GM12865 (cell line): ENCODE measurements at places on chromosomes 16 and 17.

DNA sequence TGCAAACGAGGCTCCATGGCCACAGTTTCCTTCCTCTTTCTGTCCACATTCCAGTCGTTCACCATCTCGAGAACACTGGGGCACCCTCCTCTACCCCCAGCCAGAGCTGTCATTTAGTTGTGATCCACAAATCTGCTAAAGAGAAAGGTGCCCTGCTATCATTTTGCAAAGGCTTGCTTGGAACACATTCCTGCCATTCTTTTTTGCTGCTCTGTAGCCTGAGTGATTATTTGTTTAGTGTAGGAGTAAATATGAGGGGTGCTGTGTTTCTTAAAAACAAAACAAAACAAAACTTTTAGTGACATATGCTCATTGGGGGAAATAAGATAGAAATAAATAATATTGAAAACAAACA is 166.7 kb downstream of the PRKCA start:
- no peak for DNase-seq

DNA sequence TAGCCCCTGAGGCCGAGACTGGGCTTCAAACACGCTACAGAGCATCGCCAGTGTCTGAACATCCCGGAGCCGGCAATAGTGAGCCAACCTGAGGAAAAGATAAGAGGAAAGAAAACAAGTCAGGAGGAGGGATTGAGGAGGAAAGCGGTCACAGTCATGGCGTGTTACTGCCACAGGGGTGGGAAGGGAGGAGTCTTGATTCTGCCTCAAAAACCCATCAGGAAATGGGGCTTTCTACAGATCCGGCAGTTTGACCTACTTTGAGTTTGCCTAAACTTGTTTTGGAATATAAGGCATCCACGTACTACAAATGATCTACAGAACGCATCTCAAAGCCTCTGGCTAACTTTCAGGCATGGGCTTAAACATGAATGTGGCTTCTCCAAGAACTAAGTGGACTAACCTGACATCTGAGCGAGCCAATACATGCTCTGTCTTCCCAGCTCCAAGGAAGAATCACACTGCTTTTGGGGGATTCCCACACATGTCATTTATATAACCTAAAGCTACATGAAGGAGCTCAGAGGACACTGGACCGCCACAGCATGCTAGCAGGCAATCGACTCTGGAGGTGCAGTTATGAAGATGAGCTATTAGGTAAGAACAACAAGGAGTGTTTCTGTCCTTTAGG is 96.6 kb downstream of the WDR59 start:
- DNase-seq, result no peak

DNA sequence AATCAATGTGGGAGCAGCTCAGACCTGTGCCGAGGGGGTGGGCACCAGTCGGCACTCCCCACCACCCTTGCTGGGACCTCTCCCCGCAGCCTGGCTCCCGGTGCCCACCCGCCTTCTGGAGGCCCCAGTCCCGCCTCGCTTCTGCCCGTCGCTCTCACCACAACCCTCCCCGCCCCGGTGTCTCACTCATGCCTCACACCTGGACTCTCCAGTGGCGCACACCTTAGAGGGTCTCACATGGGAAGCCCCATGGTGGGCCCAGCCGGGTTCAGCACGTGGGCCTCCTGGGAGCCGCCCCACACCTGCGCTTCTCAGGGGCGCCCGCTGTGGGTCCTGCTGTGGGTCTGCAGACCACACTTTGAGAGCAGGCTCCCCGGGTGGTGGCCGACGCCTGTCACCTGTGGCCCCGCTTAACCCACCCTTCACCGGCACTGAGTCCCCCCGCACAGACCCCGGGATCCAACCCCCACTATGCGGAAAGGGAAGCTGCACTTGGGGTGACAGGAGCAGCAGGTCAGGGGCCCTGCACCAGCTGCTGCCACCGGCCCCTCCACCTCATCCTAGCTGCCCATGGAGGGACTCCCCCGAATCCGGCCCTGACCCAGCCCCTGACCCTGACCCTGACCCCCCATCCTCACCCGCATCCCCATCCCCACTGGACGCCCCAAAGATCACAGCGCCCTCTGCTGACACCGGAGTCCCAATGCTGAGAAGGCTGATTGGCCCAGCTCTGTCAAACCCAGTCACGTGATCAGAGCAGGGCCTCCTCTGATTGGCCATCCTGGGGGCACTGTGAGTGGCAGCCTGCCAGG is 27.4 kb upstream of the SLC38A10 start:
- peak; percentile 54 for DNase-seq

GRCh38 chr16:22316411-22316811 is 19.2 kb downstream of the POLR3E start:
- no peak for DNase-seq

DNA sequence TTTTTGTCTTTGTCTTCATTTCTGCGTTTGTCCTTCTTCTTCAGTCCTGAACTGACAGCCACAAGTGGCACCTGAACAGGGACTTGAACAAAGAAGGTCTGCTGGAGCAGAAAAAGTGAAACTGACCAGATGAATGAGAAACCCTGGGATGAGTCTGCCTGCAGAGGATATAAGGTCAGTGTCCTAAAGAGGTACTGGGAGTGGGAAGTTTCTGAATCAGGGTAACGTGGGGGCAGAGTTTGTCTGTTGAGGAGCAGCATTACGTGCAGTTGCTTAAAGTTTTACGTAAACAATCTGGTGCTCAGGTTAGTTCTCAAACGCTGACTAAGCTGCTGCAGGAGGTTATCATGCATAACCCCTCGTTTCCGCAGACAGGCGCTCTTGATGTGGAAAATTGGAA is 2057.6 kb downstream of the TP53TG3F start:
- DNase-seq, result no peak

- no peak for DNase-seq
Observed at GRCh38 chr17:17088086-17088485, 45.8 kb downstream of the MPRIP start.

GRCh38 chr17:28547623-28548416 is 4.6 kb downstream of the UNC119 start:
- peak; percentile 91 for DNase-seq

DNA sequence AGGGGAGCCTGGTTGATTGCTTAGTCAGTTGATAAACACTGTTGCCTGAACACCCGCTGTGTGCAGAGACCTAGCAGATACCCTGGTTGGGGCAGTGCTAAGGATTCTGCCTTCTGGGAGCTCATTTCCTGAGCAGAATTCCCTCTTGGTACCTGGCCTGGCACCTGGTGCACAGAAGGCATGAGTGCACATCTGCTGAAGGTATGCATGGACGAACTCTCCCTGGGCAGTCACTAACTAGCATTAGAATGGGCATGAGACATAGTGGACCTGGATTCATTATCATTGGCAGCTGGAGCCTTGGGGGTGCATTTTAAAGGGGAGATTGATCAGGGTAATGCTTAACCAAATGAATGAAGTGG is 13.1 kb downstream of the ADCY7 start:
- no peak for DNase-seq

- DNase-seq, result no peak
Observed at GRCh38 chr16:48232493-48233040, 11.5 kb upstream of the LONP2 start.

DNA sequence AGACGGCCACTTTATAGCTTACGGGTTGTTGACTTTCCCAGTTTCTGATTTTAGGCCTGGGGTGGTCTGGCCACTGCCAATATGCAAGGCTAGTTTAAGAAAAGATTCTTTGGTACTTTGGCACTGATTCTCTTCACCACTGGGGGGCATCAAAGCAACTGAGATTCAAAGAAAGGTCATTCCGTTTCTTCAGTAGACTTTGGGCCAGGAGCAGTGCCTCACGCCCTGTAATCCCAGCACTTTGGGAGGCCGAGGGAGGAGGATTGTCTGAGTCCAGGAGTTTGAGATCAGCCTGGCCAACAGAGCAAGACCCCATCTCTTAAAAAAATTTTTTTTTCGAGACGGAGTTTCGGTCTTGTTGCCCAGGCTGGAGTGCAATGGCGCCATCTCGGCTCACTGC is 53.0 kb downstream of the RPA1 start:
- DNase-seq, result peak; percentile 55

DNA sequence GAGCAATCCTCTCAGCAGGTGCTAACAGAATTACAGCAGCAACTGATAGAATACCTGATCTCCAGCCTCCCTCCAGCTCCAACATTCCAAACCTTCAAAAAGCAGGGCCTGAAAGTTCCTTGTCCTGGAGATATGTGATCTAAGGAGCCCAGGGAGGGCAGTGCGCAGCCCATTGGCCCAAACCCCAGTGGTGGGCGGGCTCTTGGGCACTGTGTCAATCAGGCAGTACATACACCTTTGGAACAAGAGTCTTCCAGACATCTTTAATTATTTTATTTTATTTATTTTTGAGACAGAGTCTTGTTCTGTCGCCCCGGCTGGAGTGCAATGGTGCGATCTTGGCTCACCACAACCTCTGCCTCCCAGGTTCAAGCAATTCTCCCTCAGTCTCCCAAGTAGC is 24.2 kb downstream of the SLC12A3 start:
- no peak for DNase-seq

DNA sequence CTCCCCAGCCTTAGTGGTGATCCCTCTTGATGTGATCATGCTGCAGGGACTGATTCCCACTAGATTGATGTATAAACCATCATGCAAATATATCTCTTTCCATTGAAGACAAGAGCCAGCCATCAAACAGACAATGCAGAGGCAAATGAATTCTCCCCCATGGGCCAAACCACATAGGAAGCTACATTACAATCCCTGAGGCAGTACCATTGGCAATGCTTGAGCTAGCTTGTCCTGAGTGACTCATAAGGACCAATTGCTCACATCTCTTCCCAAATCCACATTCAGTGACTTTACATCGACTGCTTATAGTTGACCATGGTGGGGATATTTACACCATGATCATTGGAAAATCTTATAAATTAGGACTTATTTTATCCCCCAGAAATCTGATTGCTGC is 242.2 kb downstream of the SHISA9 start:
- DNase-seq, result no peak

DNA sequence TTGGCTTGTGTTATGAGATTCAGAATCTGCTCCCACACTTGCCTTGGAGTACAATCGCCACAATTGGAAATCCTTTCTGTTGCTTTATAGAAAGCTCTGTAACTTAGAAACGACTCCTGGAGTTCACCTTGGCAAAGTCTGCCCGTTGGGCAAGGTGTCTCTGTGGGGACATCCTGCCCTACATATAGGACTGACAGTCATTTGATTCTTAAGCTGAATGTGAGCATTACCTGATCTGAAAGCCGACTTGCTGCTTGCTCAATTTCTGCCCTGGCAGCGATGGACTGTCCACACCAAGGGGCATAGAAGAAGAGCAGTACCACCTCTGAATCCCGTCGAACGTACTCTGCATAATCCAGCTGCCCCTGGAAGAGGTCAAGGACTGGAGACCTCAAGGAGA is 6.9 kb downstream of the TXNDC11 start:
- no peak for DNase-seq

DNA sequence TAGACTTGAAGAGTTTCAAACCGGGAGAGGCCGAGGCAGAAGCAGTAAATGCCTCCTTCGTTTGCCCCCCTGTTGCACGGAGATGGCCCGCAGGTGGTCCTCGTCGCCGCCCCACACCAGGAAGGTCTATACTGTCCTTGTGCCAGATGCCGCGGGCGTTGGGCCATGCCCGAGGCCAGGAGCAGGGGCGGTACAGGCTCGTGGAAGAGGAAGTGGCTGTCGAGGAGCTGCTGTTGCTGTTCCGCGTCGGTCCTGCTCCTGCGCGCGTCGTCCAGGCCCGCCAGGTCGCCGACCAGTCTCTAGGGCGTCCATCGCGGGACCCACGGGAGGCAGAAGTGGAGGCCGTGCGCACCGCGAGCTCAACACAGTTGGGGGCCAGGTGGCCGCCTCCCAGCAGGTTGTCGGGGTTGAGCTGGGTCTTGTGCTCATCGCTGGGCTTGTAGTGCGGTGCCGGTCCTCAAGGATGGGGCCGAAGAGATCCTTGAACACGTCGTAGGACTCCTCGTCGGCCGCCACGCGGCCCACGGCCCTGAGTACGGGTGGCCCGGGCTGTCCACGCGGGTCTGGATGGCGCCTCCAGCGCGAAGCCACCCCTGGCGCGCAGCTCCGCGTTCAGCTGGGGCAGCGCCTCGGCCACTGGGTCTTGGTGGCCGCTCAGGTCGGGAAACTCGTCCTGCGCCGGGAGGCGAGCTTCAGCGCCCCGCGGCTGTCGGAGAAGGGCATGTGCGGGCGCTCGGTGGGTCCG is 13.1 kb upstream of the C16orf87 start:
- no peak for DNase-seq

- DNase-seq, result no peak
Observed at GRCh38 chr16:1435921-1436697, 5.2 kb downstream of the PERCC1 start.

DNA sequence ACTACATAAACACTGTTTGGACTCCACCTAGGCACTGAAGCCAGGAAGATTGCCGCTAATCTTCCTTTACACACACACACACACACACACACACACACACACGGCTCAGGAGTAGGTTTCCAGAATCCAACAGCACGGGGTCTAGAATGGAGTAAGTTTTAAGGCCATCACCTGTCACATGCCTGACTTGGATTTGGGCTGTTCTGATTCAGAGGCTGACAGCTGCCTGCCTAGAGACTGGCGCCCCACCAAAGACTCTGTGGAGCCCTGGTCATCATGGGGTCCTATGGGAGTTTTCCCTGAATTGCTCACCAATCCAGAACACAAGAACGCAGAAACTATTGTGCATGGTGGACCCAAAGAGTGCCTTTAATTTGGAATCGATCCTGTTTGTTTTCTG is 10.9 kb downstream of the CDRT4 start:
- no peak for DNase-seq

- DNase-seq, result no peak
Observed at GRCh38 chr17:36527621-36528250, 6.9 kb downstream of the MYO19 start.

DNA sequence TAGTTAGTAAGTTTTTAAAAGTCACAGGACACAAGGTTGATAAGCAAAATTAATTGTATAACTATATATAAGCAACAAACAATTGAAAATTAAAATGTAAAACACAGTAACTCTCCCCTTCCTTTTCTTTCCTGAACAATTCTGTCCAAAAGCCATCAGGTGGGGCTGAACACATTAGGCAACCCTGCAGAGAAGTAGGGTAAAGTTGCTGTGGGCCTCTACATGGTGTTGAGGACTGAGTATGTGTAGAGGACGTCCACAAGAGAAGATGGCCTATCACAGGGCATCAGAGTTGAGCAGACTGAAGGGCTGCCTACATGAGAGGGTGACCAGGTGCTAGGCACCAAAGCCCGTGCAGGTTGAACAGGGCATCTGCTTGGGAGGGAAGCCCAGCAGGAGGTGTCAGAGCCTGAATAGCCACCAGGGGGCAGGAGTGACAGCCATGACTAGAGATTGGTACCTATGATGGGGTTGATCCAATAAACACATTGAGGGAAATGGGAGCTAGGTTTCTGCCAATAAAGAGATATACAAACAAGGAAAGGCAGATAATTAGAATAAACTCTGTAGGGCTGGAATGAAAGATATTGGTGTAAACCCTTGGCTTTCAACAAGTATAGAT is 415.1 kb downstream of the NPIPA8 start:
- DNase-seq, result peak; percentile 72

DNA sequence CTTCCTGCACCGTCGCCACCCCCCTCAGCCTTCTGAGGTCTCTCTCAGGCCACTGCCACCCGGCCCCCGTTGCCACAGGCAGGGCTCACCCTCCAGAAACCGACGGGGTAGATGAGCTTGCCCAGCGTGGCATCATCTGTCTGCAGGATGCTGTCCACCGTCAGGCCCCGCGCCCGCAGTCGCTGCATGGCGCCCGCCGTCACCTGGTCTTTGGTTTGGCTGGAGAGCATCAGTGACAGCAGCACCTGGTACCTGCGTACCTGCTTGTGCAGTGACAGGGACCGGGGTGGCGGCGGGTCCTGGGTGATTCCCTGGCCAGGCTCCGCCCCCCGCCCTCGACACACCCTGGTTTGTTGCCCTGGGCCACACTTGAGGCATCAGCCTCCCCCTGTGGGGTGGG is 3.1 kb downstream of the NTHL1 start:
- DNase-seq, result no peak

GRCh38 chr17:57051886-57052361 is 33.1 kb upstream of the AKAP1 start:
- no peak for DNase-seq
